ENCODE measurements at places on chromosomes 13 and 19. TPM values are rescaled to one million over a fixed set of nuclear protein-coding genes. Genes with fewer than 3 reads are reported as not detected.
A peak's percentile ranks its signal among the peaks of the same experiment; 100 is the strongest.

DNA sequence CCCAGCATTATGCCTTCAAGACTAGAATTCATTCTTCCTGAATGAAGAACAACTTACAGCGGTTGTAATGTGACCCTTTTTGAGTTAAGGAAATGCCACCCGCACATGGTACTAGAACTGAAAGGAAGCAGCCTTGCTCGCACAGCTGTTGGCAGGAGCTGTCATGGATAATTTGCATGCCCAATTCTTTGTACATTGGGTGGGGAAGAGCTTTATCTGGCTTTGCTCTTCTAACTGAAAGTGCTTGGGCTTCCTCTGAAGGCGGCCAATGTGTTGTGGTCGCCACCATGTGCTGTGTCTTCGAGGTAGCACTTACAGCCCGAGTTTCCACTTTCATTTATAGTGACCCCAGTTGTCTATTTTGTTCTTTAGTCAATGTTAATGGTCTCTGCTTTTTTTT, 3.4 kb downstream of the CCNE1 start:
- DNase-seq: no peak

GRCh38 chr13:113058988-113059850, 46.4 kb upstream of the F7 start:
- DNase-seq: no peak

DNA sequence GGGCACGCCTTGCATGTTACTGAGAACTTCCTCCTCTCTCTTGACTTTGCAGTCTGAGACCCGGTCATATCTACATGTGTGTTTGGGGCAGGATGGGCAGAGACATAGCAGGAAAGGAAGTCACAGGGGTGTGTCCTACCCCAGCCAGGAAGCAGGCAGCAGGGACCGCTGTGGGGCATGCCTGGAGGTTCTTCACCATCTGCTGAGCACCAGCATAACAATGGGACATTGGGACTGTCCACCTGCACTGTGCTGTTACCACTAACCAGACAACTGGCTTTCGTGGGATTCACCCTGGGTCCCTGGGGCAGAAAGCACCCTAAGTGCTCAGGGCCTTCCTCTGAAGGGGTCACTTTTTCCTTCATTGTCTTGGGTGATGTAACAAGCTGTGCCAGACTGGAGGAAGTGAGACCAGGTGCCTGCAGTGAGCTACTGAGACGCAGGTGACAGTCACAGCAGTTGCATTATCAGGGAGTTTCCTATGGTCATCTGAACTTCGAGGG, 2.6 kb upstream of the HAUS5 start:
- no peak for DNase-seq

DNA sequence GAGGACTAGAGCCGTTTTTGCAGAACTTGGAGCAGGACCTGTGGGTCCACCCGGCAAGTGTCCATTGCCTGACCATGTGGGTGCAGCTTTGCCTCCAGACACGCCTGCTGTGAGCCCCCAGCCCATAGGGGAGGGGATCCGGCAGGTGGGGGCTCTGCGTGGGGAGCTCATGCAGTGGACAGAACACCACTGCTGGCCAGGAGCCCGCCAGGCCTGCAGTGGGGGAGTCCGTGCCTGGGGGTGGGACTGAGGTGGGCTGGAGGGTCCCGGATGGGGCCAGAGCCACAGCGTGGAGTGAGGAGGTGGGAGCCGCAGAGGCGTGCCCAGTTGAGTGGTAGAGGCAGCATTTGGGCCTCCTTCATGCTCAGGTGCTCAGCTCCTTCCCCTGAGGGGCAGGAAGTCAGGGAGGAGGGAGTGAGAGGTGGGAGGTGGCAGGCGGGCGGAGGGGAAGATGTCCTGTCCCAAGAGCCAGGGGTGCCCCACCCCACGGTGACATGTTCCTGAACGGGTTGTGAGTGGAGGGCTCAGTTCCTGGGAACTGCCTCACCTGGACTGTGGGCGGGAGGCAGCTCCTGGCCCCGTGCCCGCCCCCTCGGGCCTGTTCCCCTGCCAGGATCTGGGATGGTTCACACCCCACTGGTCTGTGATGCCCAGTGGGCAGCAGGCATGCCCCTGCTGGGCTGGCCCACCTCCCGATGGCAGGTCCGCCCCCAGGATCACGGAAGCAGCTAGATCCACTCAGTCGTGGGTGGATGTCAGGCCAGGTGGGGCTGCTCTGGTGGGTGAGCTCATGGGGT, 8.8 kb downstream of the ADAT3 start:
- DNase-seq: peak; percentile 94

GRCh38 chr13:68697551-68697950, 1410.1 kb upstream of the ATXN8OS start:
- DNase-seq: no peak

- DNase-seq: no peak
These were observed 8.5 kb downstream of the RELB start for GRCh38 chr19:45009625-45010255.

DNA sequence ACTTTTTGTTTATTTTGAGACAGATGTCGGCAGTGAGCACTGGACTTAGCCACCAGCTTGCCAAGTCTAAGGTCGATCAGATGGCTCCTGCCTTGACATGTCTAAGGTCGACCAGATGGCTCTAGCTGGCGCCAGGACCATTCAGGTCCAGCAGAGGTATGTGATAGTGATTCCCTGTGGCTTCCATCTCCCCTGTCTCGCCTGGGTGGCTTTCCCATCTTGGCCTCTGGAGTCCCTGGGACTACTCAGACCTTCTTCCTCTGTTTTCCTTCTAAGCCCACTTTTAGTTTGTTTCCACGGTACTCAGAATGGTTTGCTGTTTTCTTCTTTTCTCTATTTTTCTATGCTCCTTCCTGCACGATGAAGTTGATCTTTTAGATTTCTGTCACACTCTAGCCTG, 1435.7 kb downstream of the UQCRFS1 start:
- DNase-seq: no peak

GRCh38 chr19:17475541-17476115, 5.3 kb downstream of the SLC27A1 start:
- peak; percentile 61 for DNase-seq

DNA sequence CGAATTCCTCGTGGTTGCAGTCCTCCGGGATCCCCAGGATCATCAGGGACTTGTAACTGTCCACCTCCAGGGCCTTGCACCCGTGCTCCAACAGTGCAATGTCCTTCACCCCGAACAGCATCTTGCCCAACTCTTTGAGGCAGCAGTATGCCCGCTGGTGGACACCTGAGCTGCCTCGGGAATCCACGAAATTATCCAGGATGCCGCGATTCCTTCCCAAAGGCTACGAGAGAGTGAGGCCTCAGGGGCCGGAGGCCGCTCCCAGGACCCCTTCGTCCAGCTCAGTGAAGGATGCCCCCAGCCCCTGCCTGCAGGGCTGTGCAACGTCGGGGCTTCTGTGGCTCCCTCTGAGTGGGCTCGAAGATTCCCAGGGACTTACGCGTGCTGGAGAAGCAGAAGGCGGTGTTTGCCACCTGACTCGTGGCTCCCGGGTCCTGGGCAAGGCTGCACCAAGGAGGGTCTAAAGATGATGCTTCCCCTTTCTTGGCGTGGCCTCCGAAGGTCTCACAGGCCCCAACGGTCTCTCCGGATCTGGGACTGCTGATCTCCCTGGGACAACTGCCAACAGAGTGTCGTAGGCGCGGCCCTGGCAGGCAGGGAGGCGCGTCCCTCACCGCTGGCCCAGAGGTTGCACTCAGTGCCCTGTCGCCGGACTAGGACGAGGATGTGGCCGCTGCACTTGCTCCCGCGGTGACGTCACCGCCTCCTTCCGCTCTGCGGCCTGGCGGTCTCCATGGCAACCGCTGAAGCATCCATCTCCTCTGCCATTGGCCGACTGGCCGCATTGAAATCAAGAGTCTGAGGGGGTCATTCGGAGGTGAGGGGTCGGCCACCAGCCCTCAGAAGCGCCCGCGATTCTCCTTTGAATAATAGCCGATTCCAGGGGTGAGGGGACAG, at the start of gene PNMA8C:
TSS of gene PNMA8C (minus strand) at position 698 of the 897 bp plus-strand sequence. CDS start at position 121, 577 bp downstream.
- peak; percentile 88 for DNase-seq

- DNase-seq: no peak
These were observed 2.7 kb upstream of the KCNC3 start for GRCh38 chr19:50331994-50332243.

DNA sequence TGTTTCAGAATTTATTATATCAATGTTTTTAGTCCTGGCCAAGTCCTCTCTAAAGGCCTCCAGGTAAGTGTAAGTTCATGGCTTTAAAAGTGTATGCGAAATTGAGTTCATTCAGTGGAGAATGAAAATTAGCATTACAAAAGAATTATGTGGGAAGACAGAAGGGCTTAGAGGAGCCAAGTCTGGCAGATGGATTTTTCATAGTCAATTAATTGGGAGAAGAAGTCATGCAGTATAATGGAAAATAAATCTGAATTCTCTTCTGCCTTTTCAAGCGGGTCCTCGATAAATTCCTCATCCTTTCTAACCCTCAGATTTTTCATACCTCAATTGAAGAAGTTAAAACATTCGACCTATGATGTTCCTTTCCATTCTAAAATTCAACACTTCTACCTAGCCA, 394.2 kb downstream of the ITGBL1 start:
- DNase-seq: no peak

GRCh38 chr19:6212403-6213265, 67.1 kb downstream of the MLLT1 start:
- peak; percentile 72 for DNase-seq

- peak; percentile 86 for DNase-seq
These were observed 1.1 kb upstream of the SHC2 start for GRCh38 chr19:461721-462551.

DNA sequence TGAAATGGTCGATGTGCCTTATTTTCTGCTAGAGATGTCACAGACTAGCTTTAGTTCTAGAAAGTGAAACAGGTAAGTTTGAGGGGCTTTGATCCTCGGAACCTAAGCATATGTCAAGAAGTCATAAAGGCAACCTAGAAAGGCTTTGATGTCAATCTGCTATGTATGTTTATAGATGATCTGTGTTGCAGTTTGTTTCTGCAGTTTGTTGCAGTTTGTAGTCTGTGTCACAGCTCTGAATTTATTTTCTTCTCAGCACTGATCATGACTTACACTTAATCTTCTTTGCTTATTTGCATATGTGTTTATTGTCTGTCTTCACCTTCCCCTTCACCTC, 5.9 kb downstream of the LSM14A start:
- DNase-seq: no peak

DNA sequence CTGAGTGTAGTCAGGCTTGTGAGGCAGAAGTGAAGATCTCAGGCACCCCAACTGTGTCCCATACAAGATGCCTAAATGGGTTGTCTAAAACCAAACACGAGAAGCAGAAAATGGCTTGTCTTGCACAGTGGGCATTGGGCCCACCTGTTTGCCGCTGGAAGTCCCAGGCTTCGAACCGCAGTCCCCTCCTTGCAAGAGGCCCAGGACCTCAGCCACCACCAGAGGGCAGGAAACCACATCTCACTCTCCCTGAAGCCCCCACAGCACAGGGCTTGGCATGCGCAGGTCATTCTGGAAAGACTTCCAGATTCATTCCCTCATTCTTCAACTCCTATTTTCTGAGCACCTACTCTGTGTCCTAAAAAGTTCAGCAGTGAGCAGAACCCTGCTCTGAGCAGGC, 973.7 kb downstream of the UQCRFS1 start:
- DNase-seq: peak; percentile 41

DNA sequence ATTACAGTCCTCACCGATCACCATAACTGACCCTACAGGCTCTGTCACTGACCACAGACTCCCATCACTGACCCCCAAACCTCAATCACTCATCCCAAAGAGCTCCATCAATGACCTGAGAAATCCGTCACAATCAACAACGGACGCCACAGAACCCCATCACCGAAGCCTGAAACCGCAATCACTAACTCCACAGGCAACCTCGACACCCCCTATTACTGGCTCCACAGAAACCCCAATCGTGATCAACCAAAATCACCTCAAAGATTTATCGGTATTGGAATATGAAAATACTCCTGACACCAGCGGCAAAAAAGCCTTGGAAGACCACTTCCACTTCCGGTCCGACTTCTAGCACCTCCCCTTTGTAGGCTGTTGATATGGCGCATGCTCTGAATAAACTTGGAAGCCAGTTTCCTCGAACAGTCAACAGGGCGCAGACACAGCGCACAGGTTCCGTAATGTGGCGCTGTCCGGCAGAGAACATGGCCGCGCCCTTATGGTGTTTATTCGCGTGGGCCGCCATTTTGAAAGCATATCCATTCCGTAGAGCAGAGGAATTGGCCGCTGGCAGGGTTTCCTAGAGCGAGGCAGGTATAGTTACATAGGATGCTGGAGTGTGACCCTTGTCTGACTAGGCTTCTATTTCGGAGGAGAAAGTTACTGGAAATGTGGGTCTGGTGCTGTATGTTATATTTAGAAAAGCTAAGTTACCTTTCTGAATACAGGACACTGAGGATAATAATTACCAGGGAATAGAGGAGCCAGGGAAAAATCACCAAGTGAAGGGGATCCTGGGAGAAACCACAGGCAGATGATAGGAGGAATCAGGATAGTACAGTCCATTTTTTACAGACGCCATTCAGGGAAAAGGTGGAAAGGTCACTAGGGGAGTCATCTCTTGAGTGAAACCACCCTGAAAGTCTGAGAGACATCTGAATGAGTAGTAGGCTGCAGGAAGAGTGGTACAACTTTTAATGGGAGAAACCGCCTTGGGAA, at the start of gene ZNF585A:
TSS of gene ZNF585A (minus strand) at position 328 of the 999 bp plus-strand sequence. CDS start 2,785 bp downstream, outside the sequence.
- peak; percentile 99 for DNase-seq

GRCh38 chr19:12778017-12778904, 2.9 kb upstream of the HOOK2 start:
- DNase-seq: peak; percentile 60

GRCh38 chr13:113497217-113497616, 6.7 kb upstream of the DCUN1D2 start:
- DNase-seq: no peak

GRCh38 chr19:38879400-38879751, 1.3 kb upstream of the RINL start:
- no peak for DNase-seq

DNA sequence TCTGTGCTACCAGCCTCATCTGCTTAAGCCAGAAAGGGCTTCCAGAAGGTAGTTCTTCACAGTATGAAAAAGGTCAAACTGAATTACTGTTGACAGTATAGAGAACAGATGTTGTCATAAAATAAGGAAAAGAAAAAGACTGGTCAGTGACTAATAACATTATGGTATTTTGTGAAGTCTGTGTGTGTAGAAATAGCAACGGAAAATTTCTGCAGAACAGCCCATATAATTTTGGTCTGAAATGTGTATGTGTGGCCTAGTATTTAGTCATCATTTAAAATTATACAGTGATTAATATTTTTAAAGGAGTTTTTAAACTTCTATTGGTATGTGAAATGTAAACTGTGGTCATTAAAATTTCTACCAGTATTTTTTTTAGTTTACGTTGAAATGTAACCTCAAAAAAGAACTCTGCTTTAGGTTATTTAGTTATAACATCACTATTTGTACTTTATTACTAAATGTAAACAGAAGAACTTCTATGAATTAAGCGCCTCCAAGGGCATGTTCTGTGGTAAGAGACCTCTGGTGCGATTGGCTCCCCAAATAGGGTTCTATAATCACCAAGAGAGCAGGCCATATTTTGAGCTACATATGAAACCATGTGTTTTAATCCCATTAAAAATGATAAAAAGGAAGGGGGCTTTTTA, 3.3 kb upstream of the GPR183 start:
- no peak for DNase-seq

GRCh38 chr19:30419568-30420180, 47.5 kb downstream of the ZNF536 start:
- no peak for DNase-seq

Gene MYPOP
- polyA plus RNA-seq: 11.7 TPM

Gene CYP2S1
- 0.97 TPM for polyA plus RNA-seq

Gene HTR2A
- polyA plus RNA-seq: not detected

Gene RFPL4AL1
- polyA plus RNA-seq: not detected

Gene SLC10A2
- polyA plus RNA-seq: 4.5 TPM

Gene ZNF587B
- 5.1 TPM for polyA plus RNA-seq

Gene SIGLEC14
- 0.26 TPM for polyA plus RNA-seq

Gene MYO16
- 0.43 TPM for polyA plus RNA-seq

Gene MEDAG
- 1.0 TPM for polyA plus RNA-seq

Gene FGF21
- polyA plus RNA-seq: not detected

Gene METTL21C
- not detected for polyA plus RNA-seq

Gene PRSS57
- polyA plus RNA-seq: not detected

Gene SLC25A42
- polyA plus RNA-seq: 70.7 TPM

Gene PTGIR
- 7.5 TPM for polyA plus RNA-seq
